T-helper 1 cell treated with Interleukin-12 subunit alpha and Interleukin-12 subunit beta and Interleukin-4 antibody, amounts not matched to agents 30 ng/mL and 1 ng/mL, for 36 hours (primary cell): ENCODE measurements at places on chromosomes 5 and 9. TPM values are rescaled to one million over a fixed set of nuclear protein-coding genes. Genes with fewer than 3 reads are reported as not detected.

The LCN12 gene
- total RNA-seq, result 3.2 and 3.8 TPM in 2 replicates

The PCDHGA11 gene
- total RNA-seq, result 0.24 and 0.32 TPM in 2 replicates

The C9orf153 gene
- total RNA-seq, result 0.25 and 0.54 TPM in 2 replicates

The NUP214 gene
- total RNA-seq, result 68.0 and 78.4 TPM in 2 replicates

The PNPLA7 gene
- total RNA-seq, result 3.1 and 3.5 TPM in 2 replicates

The RFX3 gene
- total RNA-seq, result 13.5 and 15.0 TPM in 2 replicates

The FOXI1 gene
- total RNA-seq, result 0.10 TPM in 1 of 2 replicates, not detected in the other

The GMCL2 gene
- total RNA-seq, result not detected in 2 replicates

The USP20 gene
- 107 and 108 TPM in 2 replicates for total RNA-seq

The ADAMTS16 gene
- total RNA-seq, result not detected in 2 replicates

The TEK gene
- not detected in 2 replicates for total RNA-seq

The SLC6A7 gene
- not detected in 2 replicates for total RNA-seq

The S1PR3 gene
- 0.22 and 0.32 TPM in 2 replicates for total RNA-seq

The PCDHA9 gene
- total RNA-seq, result not detected in 2 replicates

The FCN2 gene
- total RNA-seq, result not detected in 2 replicates
